NCI-H446 treated with DMSO at 0.1 percent for 48 hours (cell line): ENCODE measurements at places on chromosomes 5 and 9.

GRCh38 chr9:131701789-131702337 lies 38.0 kb downstream of the RAPGEF1 start:
- DNase-seq, result no peak

DNA sequence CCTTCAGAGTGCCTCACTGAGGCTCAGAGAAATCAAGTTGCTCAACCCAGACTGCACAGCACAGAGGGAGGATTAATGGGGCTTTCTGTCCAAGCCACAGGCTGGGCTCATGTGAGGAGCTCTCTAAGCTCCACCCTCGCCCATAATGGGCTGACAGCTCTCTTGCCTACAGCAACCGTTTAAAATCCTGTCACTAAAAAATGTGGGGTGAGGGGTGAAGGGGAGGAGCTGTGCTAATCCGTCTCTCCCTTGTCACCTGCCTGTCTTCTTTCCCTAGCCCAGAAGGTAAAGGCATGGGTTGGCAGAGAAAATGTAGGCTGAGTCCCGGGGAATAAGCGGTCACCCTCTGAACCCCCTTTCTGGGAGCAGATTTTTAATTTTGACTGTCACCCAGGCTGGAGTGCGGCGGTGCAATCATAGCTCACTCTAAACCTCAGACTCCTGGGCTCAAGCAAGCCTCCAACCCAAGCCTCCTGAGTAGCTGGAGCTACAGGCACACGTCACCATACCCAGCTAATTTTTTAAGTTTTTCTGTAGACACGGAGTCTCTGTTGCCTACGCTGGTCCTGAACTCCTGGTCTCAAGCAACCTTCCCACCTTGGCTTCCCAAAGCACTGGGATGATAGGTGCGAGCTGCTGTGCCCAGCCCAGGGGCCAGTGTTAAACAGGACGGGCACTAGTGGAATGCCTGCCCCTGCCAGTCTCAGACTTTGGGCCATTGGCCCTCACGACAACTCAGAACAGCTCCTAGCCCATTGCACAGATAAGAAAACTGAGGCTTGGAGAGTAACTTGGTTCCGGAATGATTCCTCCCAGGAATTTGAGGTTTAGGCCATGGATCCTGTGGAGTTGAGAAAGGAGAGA lies 89.5 kb downstream of the LMX1B start:
- no peak for DNase-seq

DNA sequence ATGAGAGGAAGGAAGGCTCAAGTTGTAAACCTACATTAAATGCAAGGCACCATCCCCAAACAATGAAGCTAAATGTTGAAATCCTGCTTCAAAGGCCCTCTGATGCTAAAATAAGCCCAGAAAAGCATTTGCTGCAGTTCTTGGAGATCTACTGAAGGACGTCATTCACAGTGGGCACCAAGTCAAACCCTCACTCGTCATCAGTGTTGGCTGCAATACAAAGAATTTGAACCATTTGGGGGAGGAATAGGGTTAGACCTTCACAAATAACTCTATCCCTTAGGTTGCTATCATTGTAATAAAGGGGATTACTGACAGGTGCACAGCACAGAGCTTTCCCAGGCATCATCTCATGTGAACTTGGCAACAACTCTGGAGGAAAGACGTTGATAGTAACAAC lies 9.3 kb upstream of the MEGF9 start:
- DNase-seq, result no peak

DNA sequence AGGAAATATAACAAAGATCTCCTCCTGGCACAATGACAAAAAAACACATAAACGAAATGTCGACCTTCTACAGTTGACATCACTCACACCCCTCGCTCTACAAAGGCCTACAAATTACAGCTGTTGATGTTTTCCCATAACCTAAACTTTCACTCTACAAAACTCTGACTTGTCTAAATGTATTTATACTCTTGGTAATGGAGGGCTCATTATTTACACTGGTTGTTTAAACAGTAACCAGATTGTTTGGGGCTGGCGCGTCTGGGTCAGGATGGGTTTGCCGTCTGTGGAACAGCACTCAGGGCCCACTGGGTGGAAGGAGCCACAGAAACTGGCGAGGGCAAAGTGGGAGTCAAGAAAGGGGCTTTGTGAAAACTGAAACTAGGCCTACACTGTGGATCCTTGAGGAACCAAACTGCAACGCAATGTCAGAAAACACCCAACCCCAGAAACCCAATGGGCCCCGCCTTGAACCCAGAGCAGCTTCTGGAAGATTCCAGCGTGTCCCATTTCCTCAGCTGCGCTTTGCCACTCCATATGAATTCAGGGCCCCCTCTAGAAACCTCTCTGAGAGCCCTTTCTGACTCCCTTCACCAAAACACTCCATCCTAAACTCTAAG lies 136.7 kb downstream of the ROR2 start:
- DNase-seq, result no peak

GRCh38 chr5:152193391-152194107 lies 211.5 kb downstream of the NMUR2 start:
- no peak for DNase-seq

GRCh38 chr9:34570809-34571480 lies 18.6 kb downstream of the CNTFR start:
- DNase-seq, result no peak

DNA sequence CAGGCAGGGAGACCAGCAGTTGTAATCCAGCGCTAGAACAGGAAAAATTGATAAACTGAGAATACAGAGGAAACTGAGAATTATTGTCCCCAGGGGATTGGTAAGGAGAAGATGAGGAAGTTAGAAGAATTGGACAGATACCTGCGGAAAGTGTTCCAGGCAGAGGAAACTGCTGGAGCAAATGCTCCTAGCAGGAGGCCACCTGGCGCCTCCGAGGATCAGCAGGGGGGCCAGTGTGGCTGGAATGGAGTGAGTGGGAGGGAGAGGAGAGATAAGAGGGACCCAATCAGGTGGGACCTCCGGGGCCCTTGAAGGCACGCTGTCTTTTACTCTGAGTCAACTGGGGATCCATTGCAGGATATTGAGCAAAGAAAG lies 695 bp upstream of the ANXA6 start:
- DNase-seq, result no peak

- no peak for DNase-seq
Measured at GRCh38 chr9:94002316-94003140, 47.4 kb upstream of the BARX1 start.

DNA sequence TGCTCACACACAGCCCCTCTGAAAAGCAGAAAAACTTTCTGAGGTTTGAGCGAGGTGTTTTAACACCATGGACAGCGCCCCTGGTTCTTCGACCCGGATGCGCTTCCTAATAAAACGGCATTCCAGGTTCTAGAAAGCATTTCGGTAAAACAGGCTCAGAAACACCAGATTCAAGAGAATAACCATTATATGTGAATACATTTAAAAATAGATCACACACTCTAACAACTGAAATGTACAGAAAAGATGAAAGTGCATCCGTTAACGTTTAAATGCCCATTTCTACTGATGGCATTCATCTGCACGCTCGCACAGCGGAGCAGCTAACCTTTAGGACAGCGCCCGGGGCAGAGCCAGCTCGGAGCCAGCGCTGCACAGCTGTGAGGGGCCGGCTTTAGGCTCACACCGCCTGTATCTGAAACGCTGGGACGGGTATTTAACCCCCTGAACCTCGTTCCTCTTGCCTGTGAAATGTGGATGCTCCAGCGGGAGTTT lies 26.3 kb upstream of the TENT4A start:
- no peak for DNase-seq

GRCh38 chr5:53311681-53312080 lies 168.7 kb upstream of the FST start:
- DNase-seq, result no peak

GRCh38 chr9:102795532-102795931 lies 199.6 kb upstream of the CYLC2 start:
- no peak for DNase-seq

- no peak for DNase-seq
Measured at GRCh38 chr9:129990269-129991010, 52.5 kb downstream of the FNBP1 start.

DNA sequence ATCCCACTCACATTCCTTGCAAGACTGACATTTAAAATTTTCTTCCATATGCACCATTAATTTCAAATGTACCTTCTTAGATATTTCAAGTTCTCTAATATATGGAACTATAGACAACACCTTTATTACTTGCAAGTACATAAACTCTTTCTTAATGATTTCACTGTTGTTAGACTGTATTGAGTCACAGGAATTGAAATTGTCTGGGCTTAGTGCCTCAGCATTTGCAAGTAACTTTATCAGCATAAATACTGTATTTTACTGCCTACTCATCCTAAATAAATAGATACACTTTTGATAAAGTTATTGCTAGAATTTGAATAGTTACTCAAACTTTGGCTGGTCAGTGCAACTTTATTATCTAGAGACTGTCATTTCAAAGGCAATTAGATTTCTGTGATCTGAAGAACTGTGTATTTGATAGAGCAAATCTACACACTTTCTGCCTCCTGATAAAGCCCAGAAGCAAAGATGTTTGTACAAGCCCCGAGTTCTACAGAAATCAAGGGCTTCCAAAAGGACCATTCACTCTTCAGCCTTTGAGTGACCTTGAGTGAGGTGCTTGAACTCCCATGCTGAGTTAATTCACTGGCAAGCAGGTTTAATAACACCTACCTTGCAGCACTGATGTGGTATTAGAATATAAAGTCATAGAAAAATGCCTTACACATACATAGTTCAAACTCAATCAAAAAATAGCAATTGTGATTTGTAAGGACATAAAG lies 91.6 kb downstream of the COX7C start:
- DNase-seq, result no peak

GRCh38 chr5:141825241-141825671 lies 53.0 kb downstream of the PCDH1 start:
- no peak for DNase-seq

DNA sequence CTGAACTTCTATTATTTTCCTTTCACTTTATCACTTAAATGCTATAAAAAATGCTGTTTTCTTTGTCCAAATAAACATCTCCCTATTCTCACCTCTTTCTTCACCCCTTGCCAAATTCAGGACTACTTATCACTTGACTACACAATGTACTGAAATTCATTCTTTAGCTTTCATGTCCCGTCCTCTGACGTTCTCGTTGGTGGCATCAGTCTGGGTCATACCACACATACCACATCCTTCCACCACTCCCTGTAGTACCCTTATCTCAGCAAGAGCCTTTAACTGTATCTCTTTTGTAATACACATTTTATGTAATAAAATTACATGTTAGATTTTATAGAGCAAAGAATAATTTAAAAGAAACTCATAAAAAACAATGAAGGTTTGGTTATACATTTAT lies 231.1 kb upstream of the PAPPA start:
- no peak for DNase-seq

- no peak for DNase-seq
Measured at GRCh38 chr9:131423171-131423581, 29.3 kb downstream of the PRRC2B start.

DNA sequence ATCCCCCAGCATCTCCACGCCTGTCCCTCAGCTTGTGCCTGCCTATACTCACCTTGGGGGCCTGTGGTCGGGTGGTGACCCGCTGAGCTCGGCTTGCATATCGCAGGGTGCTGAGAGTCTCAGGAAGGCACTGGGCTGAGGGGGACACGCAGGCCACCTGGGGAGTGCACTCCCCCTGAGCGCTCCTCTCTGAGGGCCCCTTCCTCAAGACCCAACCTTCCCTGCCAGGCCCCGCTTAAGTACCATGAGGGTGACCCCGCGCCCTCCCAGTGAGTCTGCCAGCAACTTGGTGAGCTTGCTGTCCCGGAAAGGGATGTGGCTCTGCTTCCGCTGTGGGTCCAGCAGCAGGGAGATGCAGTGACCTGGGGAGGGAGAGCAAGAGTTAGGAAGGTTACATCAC lies 4.1 kb downstream of the KIF12 start:
- no peak for DNase-seq
